ENCODE measurements at places on chromosomes 3 and 15.
A peak's percentile ranks its signal among the peaks of the same experiment; 100 is the strongest.

GRCh38 chr15:42068601-42069000 lies 25.8 kb downstream of the PLA2G4D start:
- DNase-seq, result no peak

- DNase-seq, result no peak
Measured at GRCh38 chr15:66053991-66054390, 184.7 kb downstream of the RAB11A start.

DNA sequence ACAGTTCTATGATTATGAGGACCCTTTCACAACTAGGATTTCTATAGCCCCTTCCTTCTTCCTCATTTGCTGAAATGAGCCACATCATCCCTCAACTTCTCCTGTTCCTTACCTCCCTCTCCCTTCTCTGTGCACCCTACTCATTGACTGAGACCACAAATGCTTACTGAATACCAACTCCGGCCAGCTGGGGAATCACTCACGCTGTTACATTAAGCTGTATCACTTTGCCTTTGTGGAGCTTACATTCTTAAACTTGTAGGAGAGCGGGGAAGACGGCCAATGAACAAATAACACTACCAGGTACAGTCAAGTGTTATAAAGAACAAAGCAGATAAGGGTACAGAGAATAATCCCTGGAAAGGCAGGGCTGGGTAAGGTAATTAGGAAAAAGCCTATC lies 5.7 kb downstream of the SUCLG2 start:
- no peak for DNase-seq

DNA sequence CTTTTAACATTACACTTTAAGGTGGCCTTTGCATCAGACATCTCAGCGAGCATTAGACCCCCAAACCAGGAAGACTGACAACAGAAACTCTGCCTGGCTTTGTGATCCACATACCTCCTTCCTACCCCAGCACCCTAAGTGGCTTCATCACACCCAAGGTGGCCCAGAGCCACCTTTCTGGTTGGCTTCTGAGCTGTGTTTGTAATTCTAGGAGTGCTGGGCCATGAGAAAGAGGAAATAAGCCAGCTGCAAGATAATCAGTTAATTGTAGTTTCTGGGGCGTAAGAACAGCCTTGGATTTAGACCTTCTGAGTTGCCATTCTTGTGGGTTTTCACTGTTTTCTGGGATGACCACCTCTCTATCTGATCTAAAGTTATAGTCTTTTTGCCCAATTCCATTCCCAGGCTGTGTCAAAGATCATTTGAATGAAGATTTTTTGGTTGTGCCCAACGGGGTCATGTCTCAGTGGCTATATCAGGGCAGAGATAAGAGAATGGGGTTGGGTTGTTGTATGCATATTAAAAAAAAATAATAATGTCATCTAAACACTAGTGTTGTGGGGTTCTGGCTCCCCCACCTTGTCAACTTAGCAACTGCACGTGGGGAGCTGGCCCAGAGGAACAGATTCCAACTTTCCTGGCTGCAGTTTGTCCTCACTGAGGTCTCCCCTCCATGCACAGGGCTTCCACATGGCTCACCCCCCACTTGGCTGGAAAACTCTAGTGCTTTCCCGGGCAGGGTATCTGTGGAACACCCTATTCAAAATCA lies 234.8 kb upstream of the WNT5A start:
- no peak for DNase-seq

DNA sequence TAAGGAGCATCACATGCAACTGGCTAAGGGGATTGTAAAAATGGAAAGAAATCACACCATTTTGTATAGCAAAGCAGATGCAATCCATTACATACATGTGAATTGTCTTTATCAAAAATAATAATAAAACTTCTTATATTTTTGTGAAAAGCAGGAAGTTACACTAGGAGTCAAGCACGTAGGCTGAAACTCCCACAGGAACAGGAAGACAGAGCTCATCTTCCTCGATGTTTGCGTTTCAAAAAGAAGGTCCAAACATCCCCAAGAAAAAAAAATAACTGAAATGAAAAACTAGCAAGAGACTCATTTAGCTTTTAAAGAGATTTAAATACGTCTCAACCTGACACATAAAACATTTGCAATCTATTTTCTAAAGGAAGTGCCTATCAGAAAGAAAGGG lies 106.6 kb downstream of the TGFBR2 start:
- DNase-seq, result no peak

DNA sequence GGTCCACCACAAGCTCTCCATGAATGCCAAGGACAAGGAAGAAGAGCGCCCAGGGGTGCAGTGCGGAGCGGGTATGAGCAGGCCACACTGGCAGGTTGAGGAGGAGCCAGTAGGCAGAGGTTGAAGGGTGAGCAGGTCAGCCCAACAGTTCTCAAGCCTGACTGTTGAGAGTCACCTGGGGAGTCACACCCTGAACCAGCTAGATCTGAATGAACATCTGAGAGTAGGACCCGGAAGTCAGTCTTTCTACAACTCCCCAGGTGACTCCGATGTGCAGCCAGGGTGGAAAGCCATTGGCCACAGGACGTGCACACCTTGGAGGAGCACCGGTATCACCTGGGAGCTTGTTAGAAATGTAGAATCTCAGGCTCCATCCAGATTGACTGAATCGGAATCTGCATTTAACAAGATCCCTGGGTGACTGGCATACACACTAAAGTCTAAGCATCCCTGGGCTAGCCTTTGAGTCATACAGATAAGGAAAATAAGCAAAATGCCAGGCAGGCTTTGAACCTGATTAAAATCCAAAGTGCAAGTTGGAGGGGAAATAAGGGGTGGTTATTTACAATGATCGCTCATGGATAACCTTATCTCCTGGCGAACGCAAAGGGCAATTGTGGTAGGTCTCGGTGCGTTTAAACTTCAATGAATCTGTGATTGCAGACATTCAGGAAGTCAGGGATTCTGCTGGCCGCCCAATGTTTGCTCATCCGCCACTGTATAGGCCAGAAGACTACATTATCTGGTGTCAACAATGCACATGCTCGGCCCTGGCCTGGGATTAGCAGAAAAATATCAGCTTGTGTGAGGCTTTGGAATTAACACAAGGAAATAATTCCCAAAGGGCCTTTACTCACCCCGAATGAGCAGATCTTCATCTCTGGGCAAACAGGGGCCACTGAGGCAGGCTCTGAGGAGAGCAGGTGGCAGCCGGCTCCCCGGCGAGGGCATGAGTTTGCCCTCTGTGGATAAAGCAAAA lies 11.7 kb upstream of the LYZL4 start:
- no peak for DNase-seq

DNA sequence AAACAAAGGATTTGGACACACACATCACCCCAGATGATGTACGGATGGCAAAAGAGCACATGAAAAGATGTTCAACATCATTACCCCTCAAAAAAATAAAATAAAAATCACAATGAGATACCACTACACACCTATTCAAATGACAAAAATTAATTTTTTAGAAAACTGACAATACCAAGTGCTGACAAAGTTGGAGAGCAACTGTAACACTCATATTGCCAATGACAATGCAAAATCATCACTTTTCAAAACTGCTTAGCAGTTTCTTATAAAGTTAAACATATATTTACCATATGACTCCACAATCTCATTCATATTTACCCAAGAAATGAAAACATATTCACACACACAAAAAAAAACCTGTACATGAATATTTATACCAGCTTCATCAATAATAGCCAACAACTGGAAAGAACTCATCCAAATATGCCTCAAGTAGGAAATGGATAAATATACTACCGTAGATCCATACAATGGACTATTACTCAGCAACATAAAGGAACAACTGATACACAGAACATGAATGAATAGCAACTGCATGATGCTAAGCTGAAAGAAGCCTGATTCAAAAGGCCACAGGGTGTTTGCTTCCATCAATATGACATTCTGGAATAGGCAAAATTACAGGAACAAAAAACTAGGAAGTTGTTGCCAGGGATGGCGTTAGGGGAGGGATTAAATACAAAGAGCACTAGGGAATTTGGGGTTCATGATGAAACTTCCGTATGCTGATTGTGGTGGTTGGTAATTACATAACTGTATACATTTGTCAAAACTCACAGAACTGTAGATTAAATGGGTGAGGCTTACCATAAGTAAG lies 1.3 kb downstream of the FSIP1 start:
- no peak for DNase-seq

- no peak for DNase-seq
Measured at GRCh38 chr3:150675587-150675986, 28.1 kb downstream of the ERICH6 start.

DNA sequence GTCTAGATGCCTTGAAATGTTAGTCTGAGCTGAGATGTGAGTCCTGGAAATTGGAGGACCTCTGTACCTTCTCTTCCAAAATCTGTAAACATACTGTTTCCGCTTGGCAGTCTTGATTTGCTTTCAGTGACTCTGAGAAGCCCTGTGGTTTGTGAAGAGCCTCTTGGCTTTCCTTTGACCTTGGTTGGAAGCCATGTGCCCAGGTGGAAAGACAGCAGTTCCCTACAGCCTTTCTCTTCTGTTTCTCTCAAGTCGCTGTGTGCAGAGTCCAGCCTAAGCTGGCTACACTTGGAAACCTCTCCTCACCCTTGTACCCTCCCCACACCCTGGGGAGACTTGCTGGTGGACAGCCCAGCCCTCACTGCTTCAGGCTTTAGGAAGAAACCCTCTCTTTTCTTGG lies 129.8 kb upstream of the CTDSPL start:
- no peak for DNase-seq

DNA sequence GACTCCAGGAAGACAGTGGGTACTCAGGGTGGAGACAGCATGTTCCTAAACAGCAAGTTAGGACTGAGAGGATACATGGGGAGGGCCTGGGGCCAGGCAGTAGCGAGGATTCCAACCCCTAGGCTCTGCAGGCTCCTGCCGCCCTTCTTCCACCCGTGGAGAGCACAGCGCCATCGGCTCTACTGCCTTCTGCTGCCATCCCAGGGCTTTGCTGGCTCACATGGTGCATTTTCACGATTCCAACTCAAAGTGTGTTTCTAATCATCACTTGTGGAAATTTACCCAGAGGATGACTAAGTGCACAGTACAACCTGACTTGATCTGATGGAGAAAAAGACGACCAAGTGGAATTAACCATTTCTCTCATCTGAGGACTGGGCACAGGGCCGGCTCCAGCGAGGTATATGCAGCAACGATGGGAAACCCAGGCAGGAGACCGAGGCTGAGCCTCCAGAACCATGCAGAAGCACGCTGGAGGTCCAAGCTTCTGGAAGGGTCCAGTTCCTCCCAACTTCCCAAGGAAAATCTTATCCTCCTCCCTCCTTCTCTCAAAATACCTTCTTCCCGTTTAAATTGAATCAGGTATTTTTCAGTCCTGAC lies 104.6 kb downstream of the LRIG1 start:
- DNase-seq, result no peak

GRCh38 chr3:71046791-71047190 lies 536.7 kb downstream of the FOXP1 start:
- no peak for DNase-seq

DNA sequence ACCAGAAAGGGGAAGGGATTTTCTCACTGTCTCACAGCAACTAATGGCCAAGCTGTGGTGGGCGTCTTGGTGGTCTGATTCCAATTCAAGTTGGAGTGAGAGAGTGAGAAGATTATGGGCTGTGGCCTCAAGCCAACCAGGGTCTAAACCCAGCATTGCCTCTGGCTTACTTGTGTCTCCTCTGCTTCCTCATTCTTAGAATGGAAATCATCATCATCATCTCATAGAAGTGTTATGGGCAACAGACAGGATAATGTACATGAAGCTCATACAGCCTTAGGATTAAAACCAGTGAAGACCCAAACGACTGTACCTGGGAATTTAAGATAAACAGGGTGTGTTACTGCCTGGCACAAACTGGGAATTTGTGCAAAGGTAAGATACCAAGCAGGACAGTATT lies 29.1 kb upstream of the IREB2 start:
- no peak for DNase-seq

DNA sequence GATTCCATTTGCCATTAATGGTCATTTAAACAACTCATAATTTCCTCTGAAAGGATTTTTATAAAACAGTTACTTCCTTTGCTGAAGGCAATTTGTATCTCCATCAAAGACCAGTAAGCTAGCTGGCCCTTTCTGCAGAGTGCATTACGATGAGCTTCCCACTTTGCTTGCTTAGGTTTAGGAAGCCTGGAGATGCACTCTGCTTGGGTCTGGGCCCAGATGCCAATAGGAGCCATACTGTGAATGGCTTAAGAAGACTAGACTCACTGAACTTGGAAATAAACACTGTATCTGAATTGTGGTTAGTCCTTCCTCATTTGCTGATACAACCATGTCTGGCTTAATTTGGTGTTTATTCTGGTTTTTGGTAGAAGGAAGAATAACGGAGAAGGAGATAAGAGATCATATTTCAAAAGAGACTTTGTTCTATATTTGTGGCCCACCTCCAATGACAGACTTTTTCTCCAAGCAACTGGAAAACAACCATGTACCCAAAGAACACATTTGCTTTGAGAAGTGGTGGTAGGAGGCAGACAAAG lies 38.1 kb downstream of the OXNAD1 start:
- no peak for DNase-seq

GRCh38 chr3:13132281-13132680 lies 59.1 kb upstream of the IQSEC1 start:
- no peak for DNase-seq

DNA sequence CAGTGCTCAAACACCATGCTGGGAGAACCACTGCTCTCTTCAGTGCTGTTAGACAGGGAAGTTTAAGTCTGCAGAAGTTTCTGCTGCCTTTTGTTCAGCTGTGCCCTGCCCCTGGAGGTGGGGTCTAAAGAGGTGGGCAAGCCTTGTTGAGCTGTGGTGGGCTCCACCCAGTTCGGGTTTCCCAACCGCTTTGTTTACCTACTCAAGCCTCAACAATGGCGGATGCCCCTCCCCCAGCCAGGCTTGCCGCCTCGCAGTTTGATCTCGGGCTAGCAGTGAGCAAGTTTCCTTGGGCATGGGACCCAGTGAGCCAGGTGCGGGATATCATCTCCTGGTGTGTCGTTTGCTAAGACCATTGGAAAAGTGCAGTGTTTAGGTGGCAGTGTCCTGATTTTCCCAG lies 670.2 kb upstream of the ALCAM start:
- DNase-seq, result no peak

DNA sequence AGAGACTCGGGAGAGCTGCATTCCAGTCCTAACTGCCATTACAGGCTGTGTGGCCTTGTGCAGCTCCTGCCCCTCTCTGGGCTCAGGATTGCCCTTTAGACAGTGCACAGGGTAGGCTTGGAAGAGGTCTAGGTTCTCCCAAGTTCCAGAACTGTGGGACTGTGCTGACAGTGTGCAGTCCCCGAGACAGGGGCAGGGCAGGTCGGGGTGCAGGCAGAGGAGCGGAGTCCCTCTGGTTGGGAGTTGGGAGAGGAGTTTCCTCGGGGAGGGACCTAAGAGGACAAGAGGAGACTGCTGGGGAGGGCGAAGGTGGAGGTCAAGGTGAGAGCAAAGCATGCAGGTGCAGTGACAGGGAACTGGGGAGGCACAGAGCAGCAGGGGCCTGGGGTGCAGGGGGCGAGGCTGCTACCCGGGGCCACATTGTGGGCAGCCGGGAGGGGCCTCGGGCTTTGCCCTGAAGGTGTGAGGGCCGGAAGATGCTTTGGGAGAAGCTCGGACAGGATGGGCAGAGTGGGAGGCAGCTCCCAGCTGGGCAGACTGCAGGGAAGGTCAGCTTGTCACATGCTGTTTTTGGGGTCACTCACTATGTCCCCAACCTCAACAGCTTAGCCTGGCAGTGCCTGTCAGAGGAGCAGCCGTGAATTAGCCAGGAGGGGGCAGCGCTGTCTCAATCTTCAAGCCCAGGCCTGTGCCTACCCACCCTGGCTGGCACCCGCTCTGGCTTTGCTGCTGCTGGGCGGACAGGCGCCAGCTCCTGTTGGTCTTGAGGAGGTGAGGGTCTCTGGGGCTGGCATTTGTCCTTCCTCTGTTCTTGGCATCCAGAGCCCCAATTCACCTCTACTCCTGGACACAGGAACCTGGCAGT lies 15.4 kb upstream of the CSPG4 start:
- DNase-seq, result peak; percentile 64

- DNase-seq, result no peak
Measured at GRCh38 chr15:61051569-61052031, 177.5 kb downstream of the RORA start.

Data from immature natural killer cell (primary cell).